ENCODE measurements at places on chromosomes 4 and X. TPM values are rescaled to one million over a fixed set of nuclear protein-coding genes. Genes with fewer than 3 reads are reported as not detected.

Gene SHROOM2
- total RNA-seq, result 7.8 TPM

Gene CCKAR
- not detected for total RNA-seq

- DNase-seq, result no peak
These were observed 69.2 kb downstream of the CRMP1 start for GRCh38 chr4:5823542-5824211.

GRCh38 chrX:139787601-139788000, 79.6 kb upstream of the MCF2 start:
- no peak for DNase-seq

Measured in esophagus squamous epithelium (tissue), 5 donors.